ENCODE measurements at places on chromosomes 7 and 10.

DNA sequence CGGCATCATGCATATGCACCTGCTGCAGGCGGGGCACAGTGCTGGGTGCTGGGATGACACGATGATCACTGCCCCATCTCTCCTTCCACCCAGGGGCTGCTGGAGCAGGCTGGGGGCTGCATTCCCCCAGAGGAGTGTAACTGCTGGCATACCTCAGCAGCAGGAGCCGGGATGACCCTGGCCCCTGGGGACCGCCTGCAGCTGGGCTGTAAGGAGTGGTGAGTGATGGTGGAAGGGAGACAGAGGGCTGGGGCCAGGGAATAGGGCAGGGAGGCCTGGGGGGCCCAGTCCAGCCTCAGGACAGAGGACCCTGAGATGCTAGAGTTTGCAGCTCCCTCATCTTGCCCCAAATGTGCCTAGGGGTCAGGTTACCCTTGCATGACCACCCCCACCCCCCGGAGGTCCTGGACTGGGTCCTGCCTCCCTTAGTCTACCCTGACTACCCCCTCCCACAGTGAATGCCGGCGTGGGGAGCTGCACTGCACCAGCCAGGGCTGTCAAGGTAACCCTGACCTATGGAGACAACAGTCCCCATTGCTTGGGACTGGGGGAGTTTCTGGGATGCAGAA is 14.5 kb upstream of the ZNF862 start:
- no peak for DNase-seq

- DNase-seq, result no peak
Observed at GRCh38 chr7:139092090-139092796, 17.3 kb downstream of the ZC3HAV1 start.

- peak; percentile 32 for DNase-seq
Observed at GRCh38 chr7:70660154-70660818, 471.7 kb upstream of the GALNT17 start.

GRCh38 chr7:109282726-109283125 is 713.1 kb downstream of the DNAJB9 start:
- no peak for DNase-seq

- no peak for DNase-seq
Observed at GRCh38 chr7:56078196-56078595, 14.1 kb downstream of the SUMF2 start.

- no peak for DNase-seq
Observed at GRCh38 chr7:76332078-76332477, 26.7 kb downstream of the YWHAG start.

GRCh38 chr10:71923138-71923692 is 41.0 kb upstream of the CHST3 start:
- DNase-seq, result no peak

- DNase-seq, result no peak
Observed at GRCh38 chr10:123559823-123560092, 106.4 kb upstream of the GPR26 start.

DNA sequence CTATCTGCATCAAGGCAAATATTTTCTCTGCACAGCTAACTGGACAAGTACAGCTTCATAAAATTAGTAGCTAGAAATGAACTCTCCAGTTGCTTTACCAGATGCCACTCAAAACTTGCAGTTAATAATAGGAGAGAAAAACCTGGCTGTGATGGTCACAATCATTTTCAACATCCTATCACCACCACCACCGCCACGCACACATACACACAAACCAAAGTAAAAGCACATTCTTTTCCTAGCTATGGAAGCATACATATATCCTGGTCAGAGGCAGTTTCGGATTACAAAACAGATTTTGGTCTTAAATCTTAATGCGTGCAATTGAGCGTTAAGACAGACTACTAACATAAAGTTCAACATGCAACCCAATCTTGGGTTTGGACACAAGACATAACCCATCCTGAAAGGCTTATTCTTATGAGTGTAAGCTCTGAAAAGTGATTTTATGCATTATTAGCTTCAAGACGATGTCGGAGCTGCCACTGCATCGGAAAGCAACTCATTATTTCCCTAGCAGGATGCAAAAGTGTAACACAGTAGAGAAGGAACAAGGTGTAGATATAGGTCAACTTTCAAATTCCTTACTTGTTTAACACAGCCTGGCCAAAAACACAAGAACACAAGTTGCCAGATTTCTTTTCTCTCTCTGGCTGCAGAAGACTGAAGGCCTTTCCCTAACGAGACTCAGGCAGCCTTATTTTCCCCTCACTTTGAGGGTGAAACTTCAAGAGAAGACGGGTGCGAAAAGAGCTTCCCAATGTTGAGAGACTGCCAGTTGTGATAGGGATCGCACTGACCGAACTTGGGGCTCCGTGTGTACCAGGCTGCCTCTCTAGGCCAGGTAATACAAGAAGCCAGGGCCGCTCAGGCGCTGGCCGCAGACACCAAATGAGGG is 1.2 kb downstream of the CACUL1 start:
- DNase-seq, result peak; percentile 33

DNA sequence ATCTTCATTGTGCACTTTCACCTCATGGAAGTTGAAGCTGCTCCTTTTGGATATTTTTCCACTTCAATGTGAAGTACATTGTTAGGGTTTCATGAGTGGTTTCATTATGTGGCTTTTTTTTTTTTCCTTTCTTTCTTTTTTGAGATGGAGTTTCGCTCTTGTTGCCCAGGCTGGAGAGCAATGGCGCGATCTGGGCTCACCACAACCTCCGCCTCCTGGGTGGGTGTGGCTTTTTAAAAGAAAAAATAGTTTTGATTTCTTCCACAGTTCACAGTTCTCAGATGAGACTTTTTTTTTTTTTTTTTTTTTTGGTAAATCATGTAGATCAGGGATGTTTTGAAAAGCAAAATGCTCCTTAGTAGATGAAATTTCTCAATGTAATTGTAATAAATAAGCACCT is 652.3 kb upstream of the ANKRD30A start:
- no peak for DNase-seq

DNA sequence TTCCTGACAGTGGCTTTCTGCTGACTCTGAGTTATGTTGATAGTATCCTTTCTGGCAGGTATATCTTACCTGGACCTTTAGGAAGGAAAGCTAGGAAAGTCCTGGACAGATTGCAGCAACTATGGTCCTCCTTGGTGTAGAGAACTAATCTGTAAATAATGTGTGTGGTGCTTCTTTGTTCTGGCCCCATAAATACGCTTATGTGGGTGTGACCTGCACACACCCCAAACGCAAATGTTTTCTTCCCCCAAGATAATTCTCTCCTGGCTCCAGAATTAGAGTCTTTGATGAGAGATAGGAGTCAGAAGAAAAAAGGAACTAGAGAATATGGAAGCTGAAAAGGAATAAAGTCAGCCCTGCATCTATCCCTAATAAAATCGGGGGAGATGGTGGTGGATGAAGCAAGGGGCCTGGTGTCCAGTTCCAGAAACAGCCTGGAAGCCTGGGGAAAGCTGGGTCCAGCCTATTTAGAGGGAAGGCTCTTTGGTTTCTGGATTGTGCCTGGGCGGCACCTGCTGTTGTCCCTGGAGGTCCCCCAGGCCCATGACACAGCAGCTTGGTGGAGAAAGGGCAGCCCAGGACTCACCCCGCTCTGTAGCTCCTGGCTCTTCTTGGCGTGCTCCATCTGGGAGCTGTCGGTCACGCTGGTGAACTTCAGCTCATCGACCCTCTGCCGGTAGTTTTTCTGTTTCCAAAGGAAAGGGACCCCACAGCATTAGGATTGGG is 38.2 kb downstream of the NRAP start:
- DNase-seq, result no peak

DNA sequence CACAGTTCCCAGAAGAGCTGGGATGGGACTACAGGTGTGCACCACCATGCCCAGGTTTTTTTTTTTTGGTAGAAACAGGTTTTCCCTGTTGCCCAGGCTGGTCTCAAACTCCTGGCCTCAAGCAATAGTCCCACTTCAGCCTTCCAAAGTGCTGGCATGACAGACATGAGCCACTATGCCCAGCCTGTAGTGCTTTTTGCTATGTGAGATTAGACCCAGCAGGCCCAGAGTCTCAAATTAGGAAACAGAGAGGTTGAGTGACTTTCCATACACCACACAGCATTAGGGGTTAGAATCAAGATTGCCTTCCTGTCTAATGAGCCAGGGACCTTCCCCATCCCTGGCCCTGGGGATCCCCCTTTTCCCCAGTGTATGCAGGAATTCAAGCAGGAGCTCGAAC is 90.8 kb upstream of the KCTD7 start:
- DNase-seq, result no peak

DNA sequence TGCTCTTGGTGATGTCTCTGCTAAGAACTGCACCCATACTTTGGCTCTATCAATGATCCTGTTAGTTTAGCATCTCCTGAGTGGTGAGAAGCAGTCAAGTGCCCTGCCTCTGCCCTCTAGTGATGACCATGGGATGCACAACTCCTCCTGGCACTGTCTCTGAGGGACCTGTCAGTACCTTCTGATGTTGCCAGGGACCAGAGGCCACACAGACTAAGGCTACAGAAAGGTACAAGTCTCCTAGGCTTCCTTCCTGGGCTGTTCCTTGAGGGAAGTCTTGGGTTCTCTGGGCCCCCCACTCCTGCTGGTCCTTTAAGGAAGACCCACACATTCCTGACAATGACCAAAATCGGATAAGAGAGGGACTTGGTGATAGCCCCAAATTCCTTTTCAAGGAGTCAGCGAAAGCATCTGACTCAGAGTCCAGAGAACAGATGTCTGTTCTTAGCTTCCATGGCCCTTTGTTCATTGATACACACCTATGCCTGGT is 15.3 kb downstream of the NKX2-3 start:
- no peak for DNase-seq

- DNase-seq, result no peak
Observed at GRCh38 chr10:60093317-60093716, 187.0 kb upstream of the CCDC6 start.

GRCh38 chr7:151631570-151631952 is 111.9 kb upstream of the RHEB start:
- DNase-seq, result no peak

- peak; percentile 95 for DNase-seq
Observed at GRCh38 chr10:133520193-133520738, 6.9 kb upstream of the CYP2E1 start.

DNA sequence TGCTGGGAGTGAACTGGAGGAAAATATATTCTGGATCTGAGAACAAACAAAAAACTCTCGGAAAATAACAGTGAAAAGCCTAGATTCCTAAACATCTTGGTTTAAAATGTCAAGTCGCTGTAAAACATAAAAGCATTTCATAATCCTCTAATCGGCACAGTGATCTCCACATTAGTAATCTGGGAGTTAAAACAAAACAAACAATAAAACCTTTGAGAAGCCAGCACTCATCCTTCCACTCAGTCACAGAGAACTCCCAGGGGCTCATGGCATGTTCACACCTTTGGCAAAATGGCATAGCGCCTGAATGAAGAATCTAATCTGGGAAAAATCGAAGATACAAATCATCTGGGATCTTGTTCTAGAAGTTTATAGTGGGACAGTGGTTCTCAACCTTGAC is 24.1 kb upstream of the HPS1 start:
- DNase-seq, result no peak

DNA sequence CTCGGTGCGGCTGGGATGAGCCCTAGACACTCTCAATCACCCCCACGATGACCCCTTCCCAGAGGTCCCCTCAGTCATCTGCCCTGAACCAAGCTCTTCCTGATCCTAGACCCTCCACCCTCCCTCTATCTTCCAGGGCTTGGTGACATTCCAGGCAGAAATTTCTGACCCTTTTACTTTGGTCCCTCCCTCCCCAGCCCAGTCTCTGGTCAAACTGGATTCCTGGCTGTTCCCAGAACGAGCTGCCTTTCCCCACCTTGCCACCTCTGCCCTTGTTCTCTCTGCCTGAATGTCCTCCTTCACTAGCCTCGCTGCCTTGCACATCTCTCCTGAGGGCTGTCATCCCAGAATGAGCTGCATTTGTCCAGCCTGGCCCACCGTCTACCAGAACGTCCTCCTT is 1.3 kb upstream of the CLDN4 start:
- no peak for DNase-seq

DNA sequence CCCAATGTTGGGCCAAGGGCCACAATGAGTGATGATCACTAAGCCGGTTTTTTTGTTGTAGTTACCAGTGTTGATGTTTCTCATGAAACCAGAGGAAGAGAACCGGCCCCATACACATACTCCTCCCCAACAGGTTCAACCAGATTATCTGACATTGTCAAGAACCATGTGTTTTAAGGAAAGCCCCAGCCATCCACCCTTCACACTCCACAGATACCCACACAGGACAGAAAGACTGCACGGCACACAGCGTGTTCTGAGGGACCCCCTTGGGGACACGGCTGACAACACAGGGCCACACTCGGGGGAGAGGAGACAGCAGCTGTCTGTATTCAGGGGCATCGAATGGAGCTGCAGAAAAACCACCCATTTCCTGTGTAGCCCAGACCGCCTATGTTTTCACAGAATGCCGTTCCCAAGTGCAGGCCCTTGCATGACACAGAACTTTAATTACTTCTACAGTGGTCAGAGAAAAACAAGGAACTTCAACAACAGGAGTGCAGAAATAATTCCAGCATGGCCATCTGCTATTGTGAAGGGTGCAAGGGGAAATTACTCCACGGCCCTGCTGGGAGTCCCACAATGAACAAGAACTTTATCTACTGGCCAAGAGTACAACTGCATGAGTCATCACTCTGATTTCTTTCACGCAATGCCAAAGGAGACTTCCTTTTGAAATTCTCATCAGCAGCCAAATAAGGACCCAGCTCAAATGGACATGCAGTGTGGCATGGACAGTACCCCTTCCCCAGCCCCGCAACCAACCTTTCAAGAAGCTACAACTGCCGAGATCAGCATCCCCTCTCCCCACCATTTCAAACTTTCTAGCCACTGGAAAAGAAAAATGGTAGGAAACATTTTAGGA is 2.3 kb downstream of the KLF6 start:
- peak; percentile 57 for DNase-seq

DNA sequence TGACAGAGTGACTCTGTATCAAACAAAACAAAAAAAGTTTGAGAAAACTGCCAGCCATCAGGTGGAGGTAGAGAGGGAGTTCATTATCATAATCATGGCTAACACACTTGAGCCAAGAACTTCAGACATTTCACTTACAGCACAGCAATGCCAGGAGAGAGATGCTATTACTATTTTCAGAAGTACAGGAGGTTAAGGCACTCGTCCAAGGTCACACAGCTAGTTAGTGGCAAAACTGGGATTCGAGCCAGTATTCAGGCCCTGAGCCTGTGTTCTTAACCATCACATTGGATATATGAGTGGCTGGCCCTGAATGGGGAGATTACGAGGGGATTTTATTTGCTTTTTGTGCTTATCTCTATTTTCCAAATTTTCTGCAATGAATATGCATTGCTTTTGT is 24.8 kb upstream of the UNC5B start:
- no peak for DNase-seq

- DNase-seq, result no peak
Observed at GRCh38 chr10:111993321-111993720, 190.2 kb downstream of the GPAM start.

- DNase-seq, result no peak
Observed at GRCh38 chr7:68542831-68543230, 1055.4 kb upstream of the AUTS2 start.
